ENCODE measurements at places on chromosomes 5 and 9.
A peak's percentile ranks its signal among the peaks of the same experiment; 100 is the strongest.

GRCh38 chr5:79122973-79123372 lies 11.4 kb downstream of the BHMT start:
- DNase-seq: no peak

DNA sequence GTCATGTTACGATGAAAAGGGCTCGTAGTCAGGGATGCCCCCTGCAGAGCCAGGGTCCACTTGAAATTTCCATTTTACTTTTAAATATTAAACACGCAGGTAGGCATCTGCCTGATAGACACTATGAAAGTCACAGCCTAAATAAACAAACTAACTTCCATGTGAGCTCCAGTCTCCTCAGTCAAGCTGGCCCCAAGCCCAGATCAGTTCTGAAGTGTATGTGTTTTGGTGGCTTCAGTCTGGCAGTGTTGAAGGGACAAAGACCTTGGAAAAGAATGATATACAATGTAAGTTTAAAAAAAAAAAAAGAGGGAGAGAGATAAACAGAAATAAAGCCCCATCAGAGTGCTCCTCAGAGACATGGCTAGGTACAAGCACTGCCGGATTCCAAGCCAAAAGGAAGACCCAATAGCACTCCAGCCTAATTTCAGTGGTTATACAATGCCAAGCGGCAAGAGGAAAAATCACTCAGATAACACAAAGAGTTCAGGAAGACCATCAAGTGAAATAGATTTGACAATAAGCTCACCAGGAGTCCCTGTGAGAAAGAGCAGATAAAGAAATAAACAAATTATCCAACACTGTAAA lies 181.0 kb downstream of the BNC2 start:
- DNase-seq: no peak

- no peak for DNase-seq
These were observed 91.1 kb upstream of the RNF180 start for GRCh38 chr5:64074533-64074932.

GRCh38 chr9:90826326-90827020 lies 24.9 kb downstream of the SYK start:
- peak; percentile 11 for DNase-seq

DNA sequence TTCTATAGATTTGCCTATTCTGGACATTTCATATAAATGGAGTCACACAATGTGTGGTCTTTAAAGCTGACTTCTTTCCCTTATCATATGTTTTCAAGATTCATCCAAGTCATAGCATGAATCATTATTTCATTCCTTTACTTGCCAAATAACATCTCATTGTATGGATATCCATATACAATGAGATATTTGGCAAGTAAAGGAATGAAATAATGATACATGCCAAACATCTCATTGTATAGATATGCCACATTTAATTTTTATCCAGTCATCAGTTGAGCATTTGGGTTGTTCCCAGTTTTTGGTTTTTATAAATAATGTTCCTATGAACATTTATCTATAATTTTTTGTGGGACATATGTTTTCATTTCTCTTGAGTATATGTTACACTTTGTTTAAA lies 20.5 kb upstream of the OR2K2 start:
- no peak for DNase-seq

DNA sequence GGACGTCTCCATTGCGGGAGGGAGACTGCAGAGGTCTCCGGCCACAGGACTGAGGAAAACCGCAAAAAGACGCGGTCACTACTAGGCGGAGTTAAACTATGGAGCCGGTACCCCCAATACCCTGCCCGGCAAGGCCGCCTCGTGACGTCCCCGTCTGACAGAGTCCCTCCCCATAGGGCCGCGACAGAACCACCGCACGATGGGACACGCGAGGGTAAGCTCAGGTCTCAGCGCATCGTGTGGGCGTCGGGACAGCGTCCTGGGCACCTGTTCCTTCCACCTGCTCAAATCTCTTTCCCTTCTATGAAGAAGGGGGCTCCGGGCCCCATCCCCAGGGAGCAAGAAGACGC lies 35.2 kb upstream of the GLDC start:
- no peak for DNase-seq

- no peak for DNase-seq
These were observed 220.2 kb upstream of the CLINT1 start for GRCh38 chr5:158079097-158079496.

DNA sequence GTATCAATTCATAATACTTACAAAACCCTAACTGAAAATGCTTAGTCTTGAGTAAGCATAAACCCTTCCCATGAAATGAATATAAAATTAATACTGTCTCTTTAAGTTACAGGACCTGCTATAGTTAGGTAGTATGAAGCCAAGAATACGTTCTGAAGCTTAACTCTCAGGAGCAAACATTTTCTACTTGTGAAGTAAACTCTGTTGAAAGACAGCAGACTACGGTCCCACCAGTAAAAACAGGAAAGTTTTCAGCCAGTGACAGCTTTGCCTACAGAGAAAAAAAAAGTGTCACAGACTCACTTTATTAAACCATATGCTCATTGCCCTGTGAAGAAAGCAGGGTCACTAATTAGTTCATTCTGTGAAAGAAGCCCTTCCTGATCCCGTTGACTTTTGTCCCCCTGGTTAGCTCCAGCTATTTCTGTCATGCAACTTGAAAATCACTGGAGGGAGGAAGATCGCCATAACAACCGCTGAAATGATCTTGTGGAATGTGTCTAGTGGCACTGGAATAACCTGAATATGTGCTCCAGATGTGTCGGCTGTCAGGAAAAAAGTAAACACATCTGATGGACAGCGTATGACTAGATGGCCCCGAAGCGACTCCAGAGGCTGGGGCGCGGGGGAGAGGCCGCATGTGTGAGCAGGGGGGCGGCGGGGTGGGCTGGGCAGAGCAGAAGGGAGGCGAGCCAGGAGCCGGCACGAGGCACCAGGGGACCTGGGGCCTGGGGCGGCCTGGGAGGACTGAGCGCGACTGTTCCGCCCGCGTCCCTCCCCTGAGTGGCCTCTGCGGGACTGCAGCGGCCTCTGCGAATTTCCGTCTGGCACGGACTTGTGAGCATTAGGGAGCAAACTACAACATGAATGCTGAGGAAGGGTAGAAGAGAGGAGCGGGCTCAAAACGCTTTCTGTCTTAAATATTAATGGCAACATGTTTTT lies 41.9 kb downstream of the BNC2 start:
- no peak for DNase-seq

DNA sequence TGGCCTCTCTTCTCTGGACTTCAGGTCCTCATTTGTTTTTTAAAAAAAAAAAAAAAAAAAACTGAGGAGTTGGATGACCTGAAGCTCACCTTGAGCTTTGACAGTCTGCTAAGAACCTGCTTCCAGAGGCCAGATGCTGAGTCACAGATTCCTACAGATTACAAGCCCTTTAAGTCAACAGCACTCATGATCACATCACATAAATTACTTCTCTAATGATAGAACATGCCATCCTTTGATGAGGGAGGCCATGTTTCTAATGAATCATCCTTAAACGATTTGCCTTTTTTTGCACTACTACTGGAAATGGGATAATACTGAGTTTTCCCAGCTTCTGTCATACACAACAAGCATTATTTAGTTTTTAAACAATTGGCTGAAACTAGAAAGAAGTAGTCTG lies 34.2 kb upstream of the MYOT start:
- DNase-seq: no peak

GRCh38 chr5:72009280-72009679 lies 98.0 kb upstream of the MAP1B start:
- DNase-seq: no peak

DNA sequence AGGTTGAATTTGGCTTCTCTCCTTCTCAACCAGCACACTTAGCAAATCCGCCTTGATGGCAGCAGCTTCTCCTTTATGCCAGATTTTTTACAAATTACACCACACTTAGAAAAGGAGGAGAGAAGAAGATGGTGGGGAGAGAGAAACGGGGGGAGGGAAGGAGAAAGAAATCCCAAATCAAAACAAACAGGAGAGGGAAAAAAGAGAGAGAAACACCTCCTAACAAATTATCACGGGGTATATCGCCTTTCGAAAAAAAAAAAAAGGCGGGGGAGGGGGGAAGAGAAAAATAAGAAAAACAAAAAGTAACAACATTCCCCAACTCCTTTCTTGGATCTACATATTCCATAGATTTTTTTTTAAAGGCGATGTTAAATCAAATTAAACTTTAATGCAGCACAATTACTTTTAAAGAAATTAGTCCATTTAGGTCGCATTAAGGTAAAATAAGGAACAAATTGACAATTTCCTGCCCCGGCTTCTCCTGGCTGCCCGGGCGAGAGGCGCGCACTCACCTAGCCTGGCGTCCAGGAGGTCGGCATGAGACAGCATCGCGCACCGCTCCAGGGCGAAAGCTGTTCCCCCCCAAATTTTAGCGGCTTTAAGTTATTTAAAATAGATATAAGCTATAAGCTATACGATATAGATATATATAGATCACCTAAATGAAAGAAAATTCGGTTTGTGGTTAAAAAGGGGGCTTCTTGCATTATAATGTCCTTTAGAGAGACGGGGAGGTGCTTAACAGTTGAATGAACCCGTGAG lies at the start of gene OTP:
Gene OTP (minus strand): TSS at position 716 of the 765 bp plus-strand sequence. CDS start 164 bp downstream, at position 552.
- DNase-seq: no peak

DNA sequence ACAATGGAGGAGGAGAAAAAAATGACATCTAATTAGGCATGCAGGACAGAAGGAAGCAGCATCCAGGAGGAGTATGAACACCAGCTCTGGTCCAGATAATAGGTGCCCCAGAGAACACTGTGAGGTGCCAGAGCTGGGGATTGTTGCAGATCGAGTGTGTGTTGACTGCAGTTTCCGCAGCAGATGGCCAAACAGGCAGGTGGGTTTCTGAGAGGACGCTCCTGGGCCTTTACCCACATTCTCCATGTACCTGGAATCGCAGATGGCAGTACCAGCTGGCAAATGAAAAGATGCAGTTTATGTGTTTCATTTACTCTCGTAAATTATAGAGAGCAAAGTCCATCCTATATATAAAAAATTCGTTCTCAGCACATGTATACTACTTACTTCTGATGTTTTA lies 182.2 kb upstream of the ISL1 start:
- no peak for DNase-seq

GRCh38 chr9:121196389-121196788 lies 5.3 kb downstream of the RAB14 start:
- no peak for DNase-seq

GRCh38 chr9:92501671-92502393 lies 19.5 kb upstream of the ASPN start:
- peak; percentile 75 for DNase-seq

DNA sequence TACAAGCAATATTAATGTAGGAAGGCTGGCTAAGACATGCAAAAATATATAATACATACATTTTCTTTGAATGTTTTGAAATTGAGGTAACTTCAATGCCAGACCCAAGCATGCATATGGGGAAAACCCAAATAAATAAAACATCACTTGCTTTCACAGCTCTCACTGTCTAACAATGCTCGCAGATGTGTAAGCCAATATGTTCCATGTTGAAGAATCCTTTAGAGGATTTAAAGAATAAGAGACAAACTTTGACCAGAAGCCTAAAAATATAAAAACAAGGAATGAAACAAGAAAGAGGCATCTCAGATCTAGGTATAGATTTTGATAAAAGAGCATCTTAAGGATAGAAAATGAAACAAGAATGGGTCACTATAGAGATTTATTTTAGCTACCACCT lies 354.2 kb downstream of the CDH10 start:
- no peak for DNase-seq

GRCh38 chr5:145826895-145827674 lies 8.1 kb downstream of the PRELID2 start:
- DNase-seq: no peak

GRCh38 chr5:65663804-65664521 lies 39.1 kb downstream of the SHLD3 start:
- DNase-seq: no peak

GRCh38 chr9:136754059-136754572 lies 3.9 kb downstream of the LCN8 start:
- DNase-seq: no peak

DNA sequence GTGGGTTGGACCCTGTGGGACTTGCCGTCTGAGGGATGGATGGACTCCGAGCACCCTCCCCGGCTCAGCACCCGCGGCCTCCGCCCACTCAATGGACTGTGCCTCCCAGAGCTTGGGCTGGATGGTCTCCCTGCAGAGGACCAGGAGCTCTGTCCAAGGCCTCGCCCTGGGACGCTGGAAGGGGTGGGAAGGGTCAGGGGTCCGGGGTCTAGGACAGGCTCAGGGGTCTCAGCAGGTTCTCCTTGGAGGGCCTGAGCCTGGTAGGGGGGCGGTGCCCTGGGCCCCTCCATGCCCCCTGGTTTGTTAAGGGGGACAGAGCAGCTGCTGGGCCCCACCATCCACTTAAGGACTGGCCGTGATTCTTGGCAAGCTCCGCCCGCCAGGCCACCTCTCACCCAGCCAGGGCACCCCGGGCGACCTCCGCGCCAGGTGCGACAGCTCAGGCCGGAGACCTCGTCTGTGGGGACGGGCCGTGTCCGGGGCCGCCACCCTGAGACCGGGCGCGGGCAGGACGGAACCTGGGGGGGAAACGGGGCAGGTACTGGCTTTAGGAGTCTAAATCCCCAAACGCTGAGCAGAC lies 29.2 kb downstream of the EXOC3 start:
- DNase-seq: no peak

GRCh38 chr5:125026867-125027731 lies 280.7 kb upstream of the ZNF608 start:
- DNase-seq: no peak

DNA sequence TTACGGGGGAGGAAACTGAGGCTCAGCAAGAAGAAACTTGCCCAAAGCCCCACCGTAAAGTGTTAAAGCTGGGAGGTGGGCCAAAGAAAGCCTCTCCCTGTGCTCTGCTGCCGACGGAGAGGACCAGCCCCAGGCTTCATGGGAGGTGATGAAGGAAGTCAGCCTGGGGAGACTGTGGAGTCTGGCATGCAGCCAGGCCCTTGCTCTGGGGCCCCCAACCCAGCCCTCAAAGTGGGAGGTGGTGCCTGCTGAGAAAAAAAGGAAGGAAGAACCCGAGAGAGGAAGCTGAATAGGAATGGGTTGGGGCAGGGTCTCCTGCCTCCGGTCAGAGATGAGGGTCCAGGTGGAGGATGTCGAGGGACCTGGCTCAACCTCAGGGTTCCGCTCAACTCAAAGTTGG lies 3.8 kb downstream of the RNF44 start:
- no peak for DNase-seq

DNA sequence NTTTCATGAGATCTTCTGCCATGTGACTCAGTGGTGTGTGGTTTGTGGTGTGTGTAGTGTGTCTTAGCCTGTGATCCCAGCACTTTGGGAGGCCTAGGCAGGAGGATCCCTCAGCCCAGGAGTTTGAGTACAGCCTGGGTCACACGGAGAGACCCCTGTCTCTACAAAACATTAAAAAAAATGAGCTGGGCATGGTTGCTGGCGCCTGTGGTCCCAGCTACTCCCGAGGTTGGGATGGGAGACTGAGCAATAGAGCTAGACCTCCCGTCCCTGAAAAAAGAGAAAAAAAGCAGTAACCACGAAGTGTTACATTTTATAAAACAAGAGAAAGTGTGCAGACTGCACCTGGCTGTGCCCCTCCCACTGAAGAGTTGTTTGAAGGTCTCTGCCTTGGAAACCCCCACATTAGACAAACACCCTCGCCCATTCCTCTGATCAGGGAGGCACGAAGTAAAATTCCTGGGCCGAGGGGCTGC lies 21.2 kb upstream of the RNU6ATAC start:
- DNase-seq: no peak

- no peak for DNase-seq
These were observed 118.6 kb downstream of the FBXL17 start for GRCh38 chr5:108263338-108263737.

Measured in right atrium auricular region (tissue), 2 donors.